Fibroblast of lung (primary cell): ENCODE measurements at places on chromosomes 11 and 22.

DNA sequence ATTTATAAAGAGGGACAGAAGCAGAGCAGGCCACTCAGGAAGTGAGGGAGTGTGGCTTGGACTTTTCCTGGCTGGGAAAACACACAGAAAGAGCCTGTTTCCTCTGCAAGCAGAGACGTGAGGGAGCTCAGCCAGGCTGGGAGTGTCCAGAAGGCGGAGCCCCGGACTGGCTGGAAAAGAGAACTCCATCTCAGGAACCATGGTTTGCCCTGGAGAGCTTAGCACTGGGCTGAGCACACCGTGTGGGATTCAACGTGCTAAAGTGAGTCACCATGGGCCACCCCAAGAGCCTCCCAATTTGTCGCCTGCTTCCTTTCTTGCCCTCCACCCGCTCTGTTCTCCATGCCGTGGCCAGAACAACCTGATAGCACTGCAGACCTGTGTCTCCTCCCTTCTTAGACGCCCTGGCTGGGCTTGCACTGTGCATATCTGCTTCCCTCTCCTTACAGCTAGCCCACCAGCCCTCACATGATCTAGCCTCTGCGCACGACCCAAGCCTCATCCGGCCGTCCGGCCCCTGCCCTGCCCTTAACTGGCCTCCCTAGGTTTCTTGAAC lies 51.8 kb downstream of the GALNT18 start:
- peaks cover 2% of the 10 kb centered on the region for H3K4me1 ChIP-seq
- H3K36me3 ChIP-seq = no peaks in the 10 kb centered on the region
- H3K27ac ChIP-seq = no peak overlapping the region

DNA sequence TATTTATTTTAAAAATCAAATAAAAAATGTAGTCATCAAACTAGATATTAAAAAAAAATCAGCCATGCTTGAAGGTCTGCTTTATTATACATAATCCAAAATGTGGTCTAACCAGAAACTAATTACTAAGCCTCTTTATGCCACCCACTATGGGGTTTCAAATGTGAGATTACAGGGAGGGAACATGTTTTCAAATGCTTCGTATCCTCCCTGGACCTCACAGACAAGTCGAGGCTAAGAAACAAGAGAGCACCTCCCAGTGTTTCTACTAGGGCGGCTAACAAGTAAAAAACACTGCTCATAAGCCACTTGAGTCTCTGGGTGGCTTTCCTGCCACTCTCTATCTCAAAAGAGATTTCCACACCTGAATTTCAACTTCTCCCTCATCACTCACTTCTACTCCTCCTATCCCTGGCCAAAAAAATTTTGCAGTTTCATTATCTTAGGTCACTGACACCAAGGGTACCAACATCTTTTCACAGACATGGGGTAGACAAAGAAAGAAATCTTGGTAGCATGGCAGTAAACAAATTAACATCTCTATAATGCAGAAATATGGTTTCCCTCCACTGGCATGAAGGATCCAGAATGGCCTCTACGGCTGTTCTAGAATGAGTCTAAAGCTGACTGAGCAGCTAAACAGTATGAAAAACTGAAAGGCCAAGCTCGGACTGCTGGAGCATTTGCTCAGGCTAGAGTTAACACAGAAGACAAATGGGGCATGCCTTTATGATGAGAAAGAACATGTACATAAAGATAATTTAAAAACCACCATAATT lies 50.9 kb downstream of the PITPNB start:
- no peaks in the 10 kb centered on the region for H3K27me3 ChIP-seq
- H3K4me3 ChIP-seq = no peak overlapping the region
- peaks cover 17% of the 10 kb centered on the region for H3K4me1 ChIP-seq
- H3K36me3 ChIP-seq = peaks cover 2% of the 10 kb centered on the region
- H3K27ac ChIP-seq = peak overlapping the region; percentile 76
- no peak for DNase-seq

- no peaks in the 10 kb centered on the region for H3K36me3 ChIP-seq
- H3K27ac ChIP-seq = no peak overlapping the region
- H3K4me1 ChIP-seq = no peaks in the 10 kb centered on the region
- no peak overlapping the region for H3K4me3 ChIP-seq
Measured at GRCh38 chr11:134506046-134506445, 94.0 kb upstream of the B3GAT1 start.

DNA sequence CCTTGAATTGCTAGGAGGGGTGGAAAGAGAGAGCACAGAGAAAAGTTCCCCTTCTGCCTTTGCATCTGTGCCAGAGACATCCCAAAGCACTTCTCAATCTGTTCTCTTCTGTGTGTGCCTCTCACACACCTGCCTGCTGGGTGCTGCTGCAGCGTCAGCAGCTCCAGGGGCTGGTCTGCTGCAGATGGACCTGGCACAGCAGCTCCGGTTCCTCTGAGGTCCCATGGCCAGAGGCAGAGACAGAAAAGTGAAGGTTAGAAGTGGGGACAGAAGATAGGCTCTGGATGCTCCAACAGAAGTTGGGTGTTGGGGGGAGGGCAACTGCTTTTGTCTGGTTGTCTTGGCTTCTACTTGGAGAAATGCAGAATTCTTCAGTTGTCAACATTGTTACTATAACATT lies 48.9 kb upstream of the KIRREL3 start:
- H3K27me3 ChIP-seq = peaks cover 7% of the 10 kb centered on the region
- no peaks in the 10 kb centered on the region for H3K36me3 ChIP-seq
- H3K4me1 ChIP-seq = no peaks in the 10 kb centered on the region
- DNase-seq = no peak
- H3K27ac ChIP-seq = no peak overlapping the region

DNA sequence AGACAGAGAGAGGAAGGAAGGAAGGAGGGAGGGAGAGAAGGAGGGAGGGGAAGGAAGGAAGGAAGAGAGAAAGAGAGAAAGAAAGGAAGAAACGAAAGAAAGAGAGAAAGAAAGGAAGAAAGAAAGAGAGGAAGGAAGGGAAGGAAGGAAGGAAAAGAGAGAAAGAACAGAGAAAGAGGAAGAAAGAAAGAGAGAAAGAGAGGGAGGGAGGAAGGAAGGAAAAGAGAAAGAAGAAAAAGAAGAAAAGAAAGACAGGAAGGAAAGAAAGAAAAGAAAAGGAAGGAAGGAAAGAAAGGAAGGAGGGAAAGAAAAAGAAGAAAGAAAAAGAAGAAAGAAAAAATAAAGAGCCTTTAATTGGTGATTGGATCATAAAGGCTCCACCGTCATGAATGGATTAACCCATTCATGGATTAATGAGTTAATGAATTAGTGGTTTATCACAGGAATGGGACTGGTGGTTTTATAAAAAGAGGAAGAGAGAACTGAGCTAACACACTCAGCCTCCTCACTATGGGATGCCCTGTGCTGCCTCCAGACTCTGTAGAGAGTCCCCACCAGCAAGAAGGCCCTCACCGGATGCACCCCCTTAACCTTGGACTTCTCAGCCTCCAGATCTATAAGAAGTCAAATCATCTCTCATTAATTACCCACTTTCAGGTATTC lies 9.0 kb upstream of the PLAAT2 start:
- no peaks in the 10 kb centered on the region for H3K27me3 ChIP-seq
- no peak overlapping the region for H3K27ac ChIP-seq
- H3K4me3 ChIP-seq = no peak overlapping the region
- no peak for DNase-seq
- peaks cover 7% of the 10 kb centered on the region for H3K4me1 ChIP-seq

GRCh38 chr11:118018401-118018800 lies 32.2 kb downstream of the IL10RA start:
- H3K36me3 ChIP-seq = no peaks in the 10 kb centered on the region
- no peaks in the 10 kb centered on the region for H3K4me1 ChIP-seq
- H3K27me3 ChIP-seq = no peaks in the 10 kb centered on the region
- DNase-seq = no peak

GRCh38 chr11:122775675-122776271 lies 62.5 kb upstream of the CRTAM start:
- DNase-seq = no peak
- peaks cover 2% of the 10 kb centered on the region for H3K4me1 ChIP-seq
- no peaks in the 10 kb centered on the region for H3K27me3 ChIP-seq
- no peak overlapping the region for H3K4me3 ChIP-seq

GRCh38 chr11:11810764-11811726 lies 30.7 kb upstream of the USP47 start:
- no peak overlapping the region for H3K4me3 ChIP-seq
- H3K27ac ChIP-seq = no peak overlapping the region
- DNase-seq = no peak
- no peaks in the 10 kb centered on the region for H3K36me3 ChIP-seq
- H3K4me1 ChIP-seq = peaks cover 7% of the 10 kb centered on the region

DNA sequence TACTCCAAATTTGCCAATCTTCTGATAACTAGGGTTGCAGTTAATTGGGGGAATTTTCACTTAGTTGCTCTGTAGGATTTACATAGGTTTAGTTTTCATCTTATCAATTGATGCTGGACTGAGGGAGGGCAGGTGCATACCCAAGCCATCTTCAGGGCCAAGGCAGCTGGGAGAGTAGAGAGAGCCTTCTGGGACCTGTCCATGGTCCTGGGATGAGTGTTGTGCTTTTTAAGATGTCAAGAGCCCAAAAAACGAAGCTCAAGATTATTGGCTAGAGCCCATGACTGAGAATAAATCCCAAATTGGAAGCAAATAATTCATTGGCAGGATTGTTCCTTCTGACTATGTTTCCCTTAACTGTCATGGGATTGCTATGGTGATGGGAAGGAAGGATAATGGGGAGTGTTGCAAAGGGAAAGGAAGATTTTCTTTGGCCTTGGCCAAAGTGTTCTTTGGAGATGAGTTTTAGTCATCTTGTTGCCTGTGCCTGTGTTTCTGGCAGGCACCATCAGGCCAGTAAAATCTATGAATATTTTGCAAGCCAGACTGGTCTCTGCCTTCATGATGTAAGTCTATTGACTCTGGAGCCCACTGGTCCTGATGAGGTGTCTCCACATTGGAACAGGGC lies 4.5 kb downstream of the SLC22A6 start:
- peak; percentile 1 for DNase-seq
- H3K27me3 ChIP-seq = no peaks in the 10 kb centered on the region
- no peaks in the 10 kb centered on the region for H3K4me1 ChIP-seq
- H3K27ac ChIP-seq = no peak overlapping the region

GRCh38 chr22:25085930-25086901 lies 113.4 kb upstream of the CRYBB3 start:
- peak; percentile 26 for DNase-seq
- H3K4me1 ChIP-seq = no peaks in the 10 kb centered on the region
- H3K36me3 ChIP-seq = no peaks in the 10 kb centered on the region
- H3K27ac ChIP-seq = no peak overlapping the region
- H3K4me3 ChIP-seq = no peak overlapping the region

DNA sequence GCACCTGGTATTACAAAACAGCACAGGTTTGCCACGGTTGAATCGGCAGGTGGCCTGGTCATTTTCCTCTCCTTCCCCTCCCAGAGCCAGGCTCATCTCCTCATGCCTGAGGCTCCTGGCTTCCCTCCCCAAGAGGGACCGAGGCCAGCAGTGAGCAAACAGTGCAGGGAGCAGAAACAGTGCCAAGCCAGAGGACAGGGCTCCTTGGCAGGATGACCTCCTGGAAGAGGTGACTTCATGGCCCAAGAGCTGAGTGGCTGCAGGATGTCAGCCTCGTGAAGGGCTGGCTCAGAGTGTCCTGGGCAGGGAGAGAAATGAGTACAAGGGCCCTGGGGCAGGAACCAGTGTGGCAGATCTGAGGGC lies 22.8 kb upstream of the PPFIA1 start:
- no peak overlapping the region for H3K4me3 ChIP-seq
- no peak overlapping the region for H3K27ac ChIP-seq
- peaks cover 4% of the 10 kb centered on the region for H3K27me3 ChIP-seq
- H3K4me1 ChIP-seq = no peaks in the 10 kb centered on the region
- no peaks in the 10 kb centered on the region for H3K36me3 ChIP-seq
- DNase-seq = peak; percentile 29

DNA sequence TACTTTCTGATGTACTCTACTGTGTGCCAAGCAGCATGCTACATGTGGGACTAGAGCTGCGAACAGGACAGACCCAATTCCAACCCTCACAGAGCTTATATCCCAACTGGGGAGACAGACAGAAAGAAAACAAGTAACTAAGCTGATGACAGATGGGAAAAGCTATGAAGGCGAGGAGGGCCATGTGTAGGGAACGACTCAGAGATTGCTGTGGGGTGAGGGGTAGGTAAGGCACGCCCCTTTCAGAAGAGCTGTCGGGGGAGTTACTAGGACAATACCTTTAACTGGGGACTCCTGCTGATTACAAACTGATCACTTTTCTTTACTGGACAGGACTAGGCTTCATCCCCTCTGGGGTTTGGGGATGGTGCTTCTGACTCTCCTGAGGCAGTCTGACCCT lies 48.9 kb downstream of the ST3GAL4 start:
- H3K27me3 ChIP-seq = no peaks in the 10 kb centered on the region
- DNase-seq = no peak
- no peak overlapping the region for H3K4me3 ChIP-seq
- peaks cover 3% of the 10 kb centered on the region for H3K36me3 ChIP-seq
- no peak overlapping the region for H3K27ac ChIP-seq
